ENCODE measurements at places on chromosomes 11 and 22.

DNA sequence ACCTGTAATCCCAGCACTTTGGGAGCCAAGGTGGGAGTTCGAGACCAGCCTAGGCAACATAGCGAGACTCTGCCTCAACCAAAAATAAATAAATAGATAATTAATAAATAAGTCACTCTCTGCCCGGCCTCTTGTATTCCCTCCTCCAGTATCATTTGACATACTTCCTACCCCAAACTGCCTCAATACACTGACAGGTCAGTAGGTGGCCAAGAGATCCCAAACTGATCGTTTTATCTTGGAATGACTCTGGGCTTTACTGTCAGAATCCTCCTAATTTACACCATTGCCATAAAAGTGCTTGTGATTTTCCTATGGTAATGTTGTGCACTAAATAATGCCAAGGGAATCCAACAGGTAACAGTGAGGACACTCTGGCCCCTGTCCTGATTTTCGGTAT is 94.2 kb downstream of the PDHX start:
- DNase-seq: no peak

DNA sequence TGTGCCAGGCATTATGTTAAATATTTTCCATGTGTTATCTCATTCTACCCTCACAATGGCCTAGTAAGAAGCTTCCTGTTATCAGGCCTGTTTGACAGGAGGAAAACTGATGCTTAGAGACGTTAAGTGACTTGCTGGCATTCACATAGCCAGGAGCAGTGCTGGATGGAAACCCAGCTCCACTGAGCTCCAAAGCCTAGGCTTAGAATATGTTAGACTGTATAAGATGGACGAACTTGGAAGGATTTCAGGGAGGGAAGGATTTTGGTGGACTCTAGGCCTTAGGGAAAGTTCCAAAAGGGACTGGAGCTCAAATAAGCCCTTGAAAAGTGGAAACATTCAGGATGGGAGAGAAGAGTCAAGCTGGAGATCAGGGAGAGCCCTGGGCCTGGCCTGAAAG is 2.1 kb downstream of the CD44 start:
- no peak for DNase-seq

GRCh38 chr11:4523666-4524065 is 21.3 kb upstream of the OR52M1 start:
- no peak for DNase-seq

GRCh38 chr22:24848559-24849168 is 42.7 kb downstream of the SGSM1 start:
- DNase-seq: no peak

GRCh38 chr11:17548444-17548843 is 1.4 kb downstream of the OTOG start:
- no peak for DNase-seq

DNA sequence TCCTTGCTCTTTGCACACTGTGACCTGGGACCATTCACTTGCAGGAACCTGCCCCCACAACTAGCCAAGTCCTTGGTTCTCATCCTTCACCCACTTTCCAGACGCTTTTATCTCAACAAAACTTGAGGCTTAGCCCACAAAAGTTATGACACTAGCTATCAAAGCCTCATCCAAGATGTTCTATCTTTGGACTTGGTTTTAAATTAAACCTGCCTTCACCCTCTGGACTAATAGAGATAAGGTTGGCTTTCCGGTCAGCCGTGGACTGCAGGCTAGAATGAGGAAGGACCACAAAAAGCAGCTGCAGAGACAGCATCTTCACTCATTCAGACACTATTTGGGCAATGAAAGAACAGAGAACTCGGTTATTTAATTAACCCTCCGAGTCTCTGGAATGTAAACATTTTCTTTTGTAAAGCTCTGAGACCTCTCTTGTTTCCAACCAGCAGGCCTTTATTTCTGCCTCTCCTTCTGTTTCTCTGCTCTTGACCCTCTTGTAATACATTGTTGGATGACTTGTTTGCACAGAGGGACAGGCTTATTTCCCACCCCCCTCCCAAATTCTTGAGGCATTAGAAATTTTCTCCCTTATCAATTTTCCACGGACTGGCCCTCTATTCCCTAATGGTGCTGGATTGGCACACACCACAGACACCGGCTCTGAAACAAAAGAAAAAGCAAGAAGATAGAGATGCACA is 41.4 kb downstream of the ARL14EP start:
- DNase-seq: no peak

GRCh38 chr22:39234472-39234787 is 10.4 kb downstream of the PDGFB start:
- no peak for DNase-seq

GRCh38 chr11:64251016-64251752 is at the start of gene PLCB3:
Gene PLCB3 (plus strand): TSS chr11:64251530. CDS start chr11:64251650, 120 bp downstream.
- DNase-seq: peak; percentile 59

- no peak for DNase-seq
Observed at GRCh38 chr11:35962369-35963138, 18.7 kb downstream of the LDLRAD3 start.

- no peak for DNase-seq
Observed at GRCh38 chr11:119342023-119342300, 1.3 kb upstream of the C1QTNF5 start.

DNA sequence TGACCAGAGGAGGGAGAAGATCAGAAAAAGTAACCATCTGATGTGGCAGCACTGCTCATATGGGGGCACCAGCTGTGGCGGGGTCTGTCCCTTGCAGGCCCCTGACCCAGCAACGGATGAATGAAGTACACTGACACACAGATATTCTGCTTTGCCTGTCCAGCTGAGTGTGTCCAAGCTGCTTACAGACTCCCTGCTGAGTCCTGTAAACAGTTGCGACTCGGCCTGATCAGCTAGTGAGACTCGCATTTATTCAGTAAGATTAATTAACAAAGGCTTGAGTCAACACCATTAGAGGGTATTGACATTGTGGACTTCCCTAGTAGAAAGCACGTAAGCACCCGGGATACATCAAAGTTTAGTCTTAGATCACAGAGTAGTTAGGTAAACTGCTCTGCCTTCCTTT is 15.3 kb upstream of the OR10D3 start:
- DNase-seq: no peak

DNA sequence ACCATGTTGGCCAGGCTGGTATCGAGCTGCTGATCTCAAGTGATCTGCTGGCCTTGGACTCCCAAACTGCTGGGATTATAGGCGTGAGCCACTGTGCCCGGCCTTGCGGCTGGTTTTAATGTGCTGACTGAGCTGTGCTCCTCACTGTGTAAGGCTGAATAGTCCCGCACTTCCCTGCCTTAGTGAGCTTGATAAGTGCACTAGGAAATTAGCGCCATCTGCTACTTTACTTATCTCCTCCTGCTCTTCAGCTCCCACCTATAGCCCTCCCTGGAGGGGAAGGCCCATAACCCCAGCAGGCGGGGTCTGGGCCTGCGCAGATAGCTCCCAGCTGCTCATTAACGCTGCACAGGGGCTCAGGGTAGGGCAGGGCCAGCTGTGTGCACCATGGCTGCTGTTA is 49.4 kb downstream of the CLMP start:
- no peak for DNase-seq

- no peak for DNase-seq
Observed at GRCh38 chr11:61598886-61599868, 18.3 kb upstream of the SYT7 start.

- DNase-seq: no peak
Observed at GRCh38 chr11:57213342-57214097, 23.5 kb downstream of the APLNR start.

GRCh38 chr11:80473562-80473961 is 1032.7 kb upstream of the TENM4 start:
- DNase-seq: no peak

DNA sequence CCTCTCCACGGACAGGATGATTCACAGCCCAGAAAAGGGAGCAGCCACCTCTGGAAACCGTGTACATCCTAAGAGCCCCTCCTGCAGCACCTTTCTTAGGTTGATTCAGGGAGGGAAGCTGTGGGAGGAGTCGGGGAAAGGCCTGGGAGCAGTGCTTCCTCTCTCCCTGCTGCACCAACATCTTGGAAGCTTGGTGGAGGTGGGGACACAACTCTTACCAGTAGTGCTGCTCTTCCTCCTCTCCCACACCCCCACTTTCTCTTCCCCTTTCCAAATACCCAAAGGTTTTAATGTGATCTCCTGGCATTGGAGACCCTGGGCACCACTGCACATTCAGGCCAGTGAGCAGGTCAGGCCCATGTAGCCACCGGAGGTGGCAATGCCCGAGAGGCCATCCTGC is 46.4 kb upstream of the HORMAD2 start:
- DNase-seq: no peak

DNA sequence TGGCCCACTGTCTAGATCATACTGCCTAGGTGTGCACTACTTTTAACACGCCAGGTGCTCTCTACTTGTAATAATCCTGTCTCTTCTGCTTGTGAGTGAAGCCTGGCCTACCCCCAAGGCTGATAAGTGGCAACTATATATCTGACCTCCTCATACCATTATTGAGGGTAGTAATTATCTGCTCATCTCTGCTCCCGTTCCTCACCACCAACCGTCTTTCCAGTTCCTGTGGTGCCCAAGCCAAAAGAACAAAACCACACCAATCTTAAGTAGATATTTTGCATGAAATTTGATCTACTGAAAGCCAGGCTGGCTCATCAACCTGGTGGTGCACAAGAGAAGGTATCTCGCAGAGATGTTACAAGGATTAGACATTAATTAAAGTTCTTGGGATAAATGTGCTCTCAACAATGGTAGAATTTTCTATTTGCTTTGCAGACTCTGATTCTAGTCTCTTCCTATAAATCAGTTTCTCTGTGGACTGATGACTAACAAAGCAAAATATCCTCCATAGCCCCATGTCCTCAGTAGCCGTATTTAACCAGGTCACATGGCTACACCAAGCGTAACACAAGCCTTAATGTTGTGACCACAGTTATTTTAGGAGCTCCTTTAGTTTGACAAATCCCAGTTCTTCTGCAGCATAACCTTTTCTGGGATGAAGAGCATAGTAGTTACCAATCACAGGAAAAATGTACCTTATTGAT is 267.2 kb downstream of the NTM start:
- no peak for DNase-seq

DNA sequence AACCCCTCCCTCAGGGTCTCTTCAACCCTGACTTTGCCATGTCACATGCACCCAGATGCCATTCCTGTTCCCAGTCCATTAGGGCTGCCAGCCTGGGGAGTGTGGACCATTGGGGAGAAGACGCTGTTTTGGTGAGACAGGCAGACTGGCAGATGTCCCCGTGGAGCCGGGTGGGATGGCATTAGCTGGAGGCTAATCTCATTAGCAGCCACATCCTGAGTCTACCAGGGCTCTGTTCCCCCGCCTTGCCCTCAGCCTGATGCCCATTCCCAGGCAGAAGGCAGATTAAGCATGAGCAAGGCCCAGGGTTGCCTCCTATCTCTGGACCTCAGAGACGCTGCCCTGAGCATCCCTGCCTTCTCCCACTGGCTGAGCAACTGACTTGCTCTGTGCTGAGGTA is 46.4 kb upstream of the ALX4 start:
- no peak for DNase-seq

DNA sequence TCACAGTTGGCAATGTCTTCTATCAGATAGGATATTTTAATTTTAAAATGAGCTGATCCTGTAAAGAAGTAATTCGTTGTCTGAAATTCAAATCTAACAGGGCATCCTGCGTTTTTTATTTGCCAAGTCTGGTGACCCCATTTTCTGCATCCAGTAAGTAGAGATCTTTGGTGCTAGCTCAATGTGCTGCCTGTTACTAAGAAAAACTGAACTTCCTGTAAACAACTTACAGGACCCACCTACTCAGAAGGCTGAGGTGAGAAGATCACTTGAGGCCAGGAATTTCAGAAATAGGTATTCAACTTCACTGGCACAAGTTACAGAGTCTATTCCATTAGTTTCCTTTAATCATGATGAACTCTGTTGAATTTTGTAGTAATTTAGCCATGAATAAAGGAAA is 4.0 kb downstream of the ARL14EP start:
- no peak for DNase-seq

- DNase-seq: no peak
Observed at GRCh38 chr11:109933126-109933525, 160.1 kb upstream of the ZC3H12C start.

- DNase-seq: no peak
Observed at GRCh38 chr11:66450560-66450959, 11.9 kb upstream of the MRPL11 start.

DNA sequence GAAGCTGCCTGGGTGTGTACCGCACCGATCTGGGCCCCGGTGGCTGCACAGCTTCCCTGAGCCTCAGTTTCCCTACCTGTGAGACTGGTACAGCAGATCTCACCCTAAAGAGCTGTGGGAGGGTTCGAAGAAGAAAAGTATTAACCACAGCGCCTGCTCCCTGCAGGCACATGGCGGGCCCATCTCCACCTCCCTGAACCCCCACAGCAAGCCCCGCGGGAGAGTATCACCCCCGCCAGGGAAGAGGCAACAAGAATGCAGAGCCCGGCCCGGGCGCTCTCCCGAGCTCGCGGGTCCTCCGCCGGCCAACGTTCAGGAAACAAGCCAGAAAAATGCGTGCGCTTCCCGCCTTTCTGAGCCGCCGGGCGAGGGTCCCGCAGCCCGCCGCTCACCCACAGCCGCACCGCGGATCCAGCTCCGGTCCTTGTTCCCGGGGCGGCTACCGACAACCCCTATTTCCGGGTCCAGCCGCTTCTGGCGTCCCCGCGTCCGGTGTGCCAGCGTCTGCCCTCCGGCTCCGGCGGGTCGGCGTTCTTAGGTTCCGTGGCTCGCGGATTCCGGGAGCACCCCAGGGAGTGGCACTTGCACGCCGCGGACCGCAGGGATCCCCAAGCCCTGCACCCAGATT is at the start of gene TOP3B:
Gene TOP3B (minus strand): TSS at position 450 of the 628 bp plus-strand sequence. CDS start 7,078 bp downstream, outside the sequence.
- DNase-seq: peak; percentile 73

GRCh38 chr11:34443136-34443535 is 4.4 kb downstream of the CAT start:
- no peak for DNase-seq

DNA sequence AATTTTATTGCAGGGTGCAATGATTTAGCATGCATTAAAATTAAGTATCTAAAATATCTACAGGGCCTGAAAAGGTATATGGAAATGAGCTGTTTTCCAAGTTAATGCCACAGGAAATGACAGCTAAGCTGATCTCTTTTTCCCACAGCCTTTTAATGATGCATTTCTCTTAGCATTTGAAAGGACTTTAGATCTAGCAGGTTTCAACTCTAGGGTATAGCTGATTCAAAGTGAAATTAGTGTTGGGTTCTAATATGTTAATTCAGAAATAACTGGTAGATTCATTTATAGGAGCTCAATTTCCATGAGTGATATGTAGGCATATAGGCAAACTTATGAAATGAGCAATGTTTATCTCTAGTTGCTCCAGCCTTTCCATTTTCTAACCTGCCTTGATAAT is 274.2 kb downstream of the CASP12 start:
- DNase-seq: no peak

- DNase-seq: no peak
Observed at GRCh38 chr11:128553662-128554362, 33.5 kb downstream of the ETS1 start.

Data from effector CD4-positive, alpha-beta T cell (primary cell).